ENCODE measurements at places on chromosomes 12 and 14.

GRCh38 chr12:30845676-30846075 is 80.9 kb upstream of the TSPAN11 start:
- no peak for DNase-seq

DNA sequence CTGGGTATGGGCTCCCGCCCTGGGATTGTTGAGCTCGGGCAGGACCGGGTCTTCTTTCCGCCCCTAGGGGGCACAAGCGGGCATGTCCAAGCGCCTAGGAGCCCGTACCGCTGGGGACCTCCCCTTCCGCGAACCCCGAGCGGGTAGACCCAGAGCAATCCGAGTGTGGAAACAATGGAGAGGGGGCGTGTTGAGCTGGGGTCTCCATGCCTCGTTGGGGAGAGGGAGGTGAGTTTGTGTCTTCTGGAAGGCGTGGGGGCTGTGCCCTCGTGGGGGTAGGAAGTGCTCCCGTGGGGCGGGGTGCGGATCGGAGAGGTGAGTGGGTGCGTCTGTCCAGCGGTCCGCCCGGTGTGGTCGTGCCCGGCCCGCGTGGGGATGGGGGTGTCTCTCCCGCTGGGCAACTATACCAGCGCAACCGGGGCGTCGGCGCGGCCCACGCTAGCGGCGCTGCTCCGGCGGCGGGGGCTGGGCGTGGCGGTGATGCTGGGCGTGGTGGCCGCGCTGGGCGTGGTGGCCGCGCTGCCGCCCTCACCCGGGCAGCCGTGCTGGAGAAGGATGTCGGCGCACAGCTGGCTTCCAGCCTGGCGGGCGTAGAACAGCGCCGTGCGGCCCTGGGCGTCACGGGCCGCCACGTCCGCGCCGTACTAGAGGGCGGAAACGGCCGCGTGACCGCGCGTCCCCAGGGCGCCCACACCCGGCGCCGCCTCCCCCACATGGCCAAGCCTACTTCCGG is 12.2 kb downstream of the AGAP2 start:
- DNase-seq, result no peak

- DNase-seq, result no peak
Measured at GRCh38 chr14:94680862-94681288, 68.7 kb downstream of the SERPINA3 start.

- no peak for DNase-seq
Measured at GRCh38 chr14:29458547-29458946, 469.1 kb downstream of the PRKD1 start.

DNA sequence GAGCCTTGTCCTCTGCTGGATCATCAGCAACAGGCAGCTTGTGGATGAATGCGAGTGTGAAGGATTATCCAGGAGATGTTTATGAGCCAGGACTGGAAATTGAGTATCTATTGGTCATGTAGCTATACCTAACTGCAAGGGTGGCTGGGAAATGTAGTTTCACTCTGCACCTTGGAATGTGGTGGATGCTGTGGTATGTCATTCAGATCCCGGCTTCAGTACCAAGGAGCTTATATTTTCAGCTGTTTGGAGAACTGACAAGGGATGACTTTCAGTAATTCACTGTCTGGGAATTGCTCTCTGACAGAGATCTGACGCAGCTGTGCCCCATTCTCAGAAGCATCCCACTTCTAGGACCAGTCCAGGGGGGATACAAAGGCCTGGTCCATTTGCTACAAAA is 792.3 kb upstream of the NOVA1 start:
- DNase-seq, result no peak

DNA sequence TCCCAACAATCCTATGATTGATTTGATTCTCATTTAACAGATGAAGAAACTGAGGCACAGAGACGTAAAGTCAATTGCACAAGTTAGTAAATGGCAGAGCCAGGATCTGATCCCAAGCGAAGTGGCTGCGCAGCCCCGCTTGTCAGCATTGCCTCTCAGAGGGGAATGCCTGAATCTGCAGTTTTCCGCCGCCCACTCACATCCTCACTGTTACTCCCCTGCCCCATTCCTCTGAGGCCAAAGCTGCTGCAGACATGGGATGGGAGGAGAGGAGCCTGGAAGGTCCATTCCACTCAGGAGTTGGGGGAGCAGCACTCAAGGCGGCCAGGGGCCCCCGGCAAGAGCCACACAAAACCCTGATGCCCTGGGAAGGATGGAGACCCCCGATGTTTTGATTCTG is 1.0 kb downstream of the NRIP2 start:
- DNase-seq, result no peak

GRCh38 chr12:49545815-49546214 is 7.0 kb downstream of the KCNH3 start:
- no peak for DNase-seq

- DNase-seq, result no peak
Measured at GRCh38 chr12:9858135-9858534, 11.0 kb downstream of the CLEC2B start.

DNA sequence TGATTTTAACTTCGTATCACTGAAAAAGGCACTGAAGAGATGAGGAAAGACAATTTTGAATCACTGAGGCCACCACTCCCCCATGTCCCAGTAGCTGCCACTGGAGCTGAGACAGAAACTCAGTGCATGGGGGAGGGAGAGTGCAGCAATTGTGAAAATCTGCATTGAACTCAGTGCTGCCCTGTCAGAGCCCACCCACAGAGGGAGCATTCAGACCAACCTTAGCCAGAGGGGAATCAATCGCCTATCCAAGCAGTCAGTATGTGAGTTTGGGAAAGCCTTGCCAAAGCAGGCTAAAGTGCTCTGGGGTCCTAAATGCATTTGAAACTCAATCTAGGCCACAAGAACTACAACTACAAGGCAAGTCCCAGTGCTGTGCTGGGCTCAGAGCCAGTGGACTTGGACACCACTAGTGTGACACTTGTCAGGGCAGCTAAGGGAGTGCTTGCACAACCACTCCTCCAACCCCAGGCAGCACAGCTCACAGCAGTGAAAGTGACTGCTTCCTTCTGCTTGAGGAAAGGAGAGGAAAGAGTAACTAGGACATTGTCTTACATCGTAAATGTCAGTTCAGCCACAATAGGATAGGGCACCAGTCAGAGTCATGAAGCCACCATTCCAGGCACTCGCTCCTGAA is 13.3 kb downstream of the RNASE3 start:
- DNase-seq, result no peak

GRCh38 chr14:28242895-28243294 is 523.7 kb upstream of the FOXG1 start:
- no peak for DNase-seq

GRCh38 chr12:57474862-57475261 is 4.8 kb downstream of the ARHGAP9 start:
- DNase-seq, result no peak

Data from stimulated activated CD8-positive, alpha-beta memory T cell treated with anti-CD3 and anti-CD28 coated beads, Interleukin-4, amount 100 ng/mL, for 24 hours (primary cell).